GM23248 (cell line): ENCODE measurements at places on chromosomes 11 and 22.
A peak's percentile ranks its signal among the peaks of the same experiment; 100 is the strongest.

GRCh38 chr22:40627612-40628011 is 8.9 kb downstream of the MRTFA start:
- no peak for DNase-seq

DNA sequence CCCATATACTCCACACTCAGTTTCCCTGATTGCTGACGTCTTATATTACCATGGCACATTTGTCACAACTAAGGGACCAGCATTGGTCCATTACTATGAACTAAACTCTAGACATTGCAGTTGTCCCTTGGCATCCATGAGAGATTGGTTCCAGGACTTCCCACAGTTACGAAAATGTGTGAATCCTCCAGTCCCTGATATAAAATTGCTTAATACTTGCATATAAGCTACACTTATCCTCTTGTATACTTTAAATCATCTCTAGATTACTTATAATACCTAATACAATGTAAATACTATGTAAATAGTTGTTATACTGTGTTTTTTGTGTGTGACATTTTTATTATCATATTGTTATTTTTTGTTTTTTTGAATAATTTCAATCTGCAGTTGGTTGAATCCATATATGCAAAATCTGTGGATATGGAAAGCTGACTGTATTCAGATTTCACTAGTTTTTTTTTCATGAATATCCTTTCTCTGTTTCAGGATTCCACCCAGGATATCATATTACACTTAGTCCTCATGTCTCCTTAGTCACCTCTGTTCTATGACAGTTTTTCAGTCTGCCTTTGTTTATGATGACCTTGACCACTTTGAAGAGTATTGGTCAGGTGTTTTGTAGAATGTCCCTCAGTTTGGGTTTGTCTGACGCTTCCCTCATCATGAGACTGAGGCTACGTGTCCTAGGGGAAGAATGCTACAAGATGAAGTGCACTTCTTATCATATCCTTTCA is 55.3 kb downstream of the INSC start:
- DNase-seq: peak; percentile 43

GRCh38 chr22:36375071-36375980 is 12.4 kb downstream of the MYH9 start:
- peak; percentile 39 for DNase-seq

DNA sequence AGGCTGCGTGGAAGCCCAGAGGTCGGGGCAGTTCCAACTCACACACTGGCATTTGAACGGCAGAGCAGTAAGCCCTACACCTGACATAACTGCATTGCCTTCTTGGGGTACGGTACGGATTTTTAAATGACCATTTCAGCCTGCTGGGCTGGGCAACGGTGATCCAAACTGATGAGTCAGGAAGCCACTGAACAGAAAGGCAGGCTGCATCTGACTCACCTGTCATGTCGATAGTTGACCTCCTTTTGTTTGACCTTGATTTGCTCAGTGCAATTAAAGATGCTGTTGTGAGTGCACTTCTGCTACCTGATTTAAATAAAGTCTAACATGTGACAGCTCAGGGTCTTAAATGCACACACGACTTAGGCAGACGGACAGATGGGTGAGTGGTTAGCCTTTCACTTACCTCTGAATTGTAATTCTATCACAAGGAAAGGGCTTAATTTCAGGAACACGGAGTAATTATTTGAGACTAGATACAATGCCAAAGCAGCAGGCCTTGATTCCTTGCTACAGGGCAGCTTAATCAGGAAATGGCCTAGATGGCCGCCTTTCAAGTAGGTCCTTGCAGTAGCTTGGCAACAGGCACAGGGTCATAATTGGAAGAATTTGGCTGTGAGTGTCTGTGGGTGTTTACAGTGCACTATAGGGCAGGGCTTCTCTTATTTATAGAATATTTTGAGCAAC is 52.2 kb downstream of the BMAL1 start:
- peak; percentile 64 for DNase-seq

GRCh38 chr22:27223317-27224177 is 566.2 kb downstream of the MIAT start:
- DNase-seq: peak; percentile 96

DNA sequence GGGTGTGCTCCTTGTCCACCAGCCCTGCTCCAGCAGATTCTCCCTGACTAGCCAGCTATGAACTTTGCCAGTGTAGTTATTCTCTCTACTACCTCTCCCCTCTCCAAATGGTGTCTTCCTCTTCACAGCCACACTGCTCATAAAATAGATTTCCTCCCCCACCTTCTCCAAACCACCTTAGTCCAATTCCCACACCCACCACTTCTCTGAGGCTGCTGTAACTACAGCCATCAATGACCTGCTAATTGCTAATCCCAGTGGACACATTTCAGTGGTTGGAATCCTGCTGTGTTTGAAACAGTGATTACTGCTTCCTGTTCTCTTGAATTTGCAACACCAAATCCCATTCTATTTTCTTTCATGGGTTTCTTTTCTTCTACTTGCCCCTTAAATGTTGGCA is 23.4 kb downstream of the SYT9 start:
- no peak for DNase-seq

DNA sequence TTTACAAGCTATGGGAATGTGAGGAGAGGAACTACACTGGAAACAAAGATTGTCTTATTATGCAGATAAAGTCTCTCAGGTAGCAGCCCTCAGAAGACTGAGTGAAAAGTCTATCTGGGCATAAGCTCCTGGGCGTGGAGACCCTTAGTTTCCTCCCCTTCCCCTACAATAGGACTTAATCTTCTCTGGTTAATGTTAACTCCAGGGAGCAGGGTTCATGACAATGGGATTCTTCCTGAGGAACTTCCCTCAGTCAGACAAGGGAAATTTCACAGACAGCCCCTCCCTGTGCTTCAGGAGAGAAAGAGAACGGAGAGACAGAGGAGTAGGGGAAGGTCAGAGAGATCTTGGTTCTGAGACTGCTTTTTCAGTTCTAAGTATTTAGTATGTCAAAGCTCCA is 1428.6 kb downstream of the LRRC4C start:
- no peak for DNase-seq

GRCh38 chr22:37803195-37803638 is 4.5 kb upstream of the GCAT start:
- DNase-seq: no peak

GRCh38 chr11:11090495-11090894 is 232.6 kb upstream of the ZBED5 start:
- no peak for DNase-seq

DNA sequence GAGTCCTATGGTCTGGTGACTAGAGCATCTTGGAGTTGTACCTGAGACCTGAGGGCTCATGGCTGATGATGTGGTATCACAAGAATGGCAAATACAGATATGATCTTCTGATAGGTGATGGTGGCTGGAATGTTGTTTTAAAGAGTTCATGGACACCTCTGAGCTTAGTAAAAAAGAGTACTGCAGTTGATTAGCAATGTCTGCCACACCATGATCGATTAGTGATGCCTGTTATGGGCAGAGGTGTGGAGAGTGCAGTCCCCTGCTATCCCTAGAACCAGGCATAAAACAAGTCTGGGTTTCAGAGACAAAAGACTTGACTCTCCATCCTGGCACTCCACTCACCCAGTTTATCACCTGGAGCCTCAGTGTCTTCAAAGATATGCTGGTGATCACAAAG is 1.4 kb upstream of the BATF2 start:
- no peak for DNase-seq
